ENCODE measurements at places on chromosomes 3 and 15.
A peak's percentile ranks its signal among the peaks of the same experiment; 100 is the strongest.

- DNase-seq = no peak
These were observed 659.0 kb downstream of the NTRK3 start for GRCh38 chr15:87597346-87598052.

- no peak for DNase-seq
These were observed 136.1 kb downstream of the ADAMTS17 start for GRCh38 chr15:100205549-100206295.

DNA sequence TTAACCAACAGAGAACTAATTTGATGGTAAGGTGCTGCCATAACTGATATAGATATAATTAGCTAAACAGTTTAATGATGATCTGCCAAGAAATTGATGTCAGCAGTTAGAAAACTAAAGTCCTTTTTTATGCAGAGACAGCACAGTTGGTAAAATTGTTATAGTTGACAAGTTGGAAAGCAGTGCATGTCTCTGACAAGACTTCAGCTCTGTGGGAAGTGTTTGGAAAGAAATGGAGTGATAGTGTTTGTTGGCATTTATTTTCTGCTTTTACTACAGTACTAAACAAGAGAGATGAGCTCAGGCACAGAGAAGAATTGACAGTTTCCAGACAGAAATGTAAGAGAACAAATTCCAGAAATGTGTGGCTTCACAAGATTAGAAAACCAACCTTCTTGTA is 523.5 kb upstream of the BCHE start:
- no peak for DNase-seq

GRCh38 chr3:166282931-166283330 is 445.7 kb upstream of the BCHE start:
- no peak for DNase-seq

GRCh38 chr3:51336261-51336660 is 48.8 kb upstream of the MANF start:
- DNase-seq = no peak

DNA sequence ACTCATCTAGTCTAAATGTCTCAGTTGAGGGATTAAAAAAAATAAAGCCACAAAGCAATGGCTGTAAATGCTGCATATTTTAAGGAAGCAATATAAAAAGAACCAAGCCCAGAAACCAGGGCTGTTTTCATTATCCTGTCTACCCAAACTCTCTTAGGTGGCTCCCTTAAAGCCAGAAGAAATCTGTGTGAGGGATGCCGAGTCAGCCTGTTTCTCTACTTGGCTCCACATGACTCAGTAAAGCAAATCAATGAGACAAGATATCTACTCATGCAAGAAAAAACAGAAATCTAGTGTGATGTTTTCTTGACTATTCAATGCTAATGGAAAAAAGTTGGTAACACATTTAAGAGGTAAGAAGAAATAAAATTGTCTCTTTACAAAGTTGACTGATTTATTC is 296.2 kb downstream of the ZBTB20 start:
- DNase-seq = no peak

DNA sequence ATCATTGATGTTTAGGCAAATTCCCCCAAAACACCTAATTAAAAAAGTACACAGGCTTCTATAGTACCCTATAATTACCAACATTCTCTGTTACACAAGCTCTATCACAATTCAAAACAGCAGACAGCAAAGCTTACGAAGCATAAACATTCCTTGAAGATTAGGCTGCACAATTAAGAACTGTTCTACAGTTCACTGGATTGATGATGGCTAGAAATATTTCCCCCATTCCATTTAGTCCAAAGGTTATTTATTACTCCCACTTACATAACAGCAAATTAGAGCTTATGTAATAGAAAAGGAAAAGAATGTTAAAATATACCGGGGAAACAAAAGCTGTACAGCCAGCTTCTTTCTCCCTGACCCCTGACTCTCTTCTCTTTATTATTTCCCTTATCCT is 49.3 kb downstream of the UACA start:
- DNase-seq = peak; percentile 45

- DNase-seq = no peak
These were observed 457.0 kb upstream of the ALCAM start for GRCh38 chr3:104909721-104910120.

DNA sequence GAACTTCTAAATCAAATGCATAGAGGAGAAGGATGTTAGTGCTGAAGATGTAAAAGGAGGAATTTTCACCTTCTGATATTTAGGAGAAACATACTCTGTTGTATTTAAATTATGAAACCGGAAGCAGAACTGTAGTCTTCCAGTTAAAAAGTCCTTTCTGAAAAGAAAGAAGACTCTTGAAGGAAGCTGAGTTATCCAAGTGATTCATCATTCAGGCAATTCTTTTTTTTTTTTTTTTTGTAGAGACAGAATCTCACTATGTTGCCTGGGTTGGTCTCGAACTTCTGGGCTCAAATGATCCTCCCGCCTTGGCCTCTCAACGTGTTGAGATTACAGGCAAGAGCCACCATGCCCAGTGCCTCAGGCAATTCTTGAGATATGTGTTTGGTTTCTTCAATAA is 424.8 kb upstream of the TPM1 start:
- DNase-seq = no peak

DNA sequence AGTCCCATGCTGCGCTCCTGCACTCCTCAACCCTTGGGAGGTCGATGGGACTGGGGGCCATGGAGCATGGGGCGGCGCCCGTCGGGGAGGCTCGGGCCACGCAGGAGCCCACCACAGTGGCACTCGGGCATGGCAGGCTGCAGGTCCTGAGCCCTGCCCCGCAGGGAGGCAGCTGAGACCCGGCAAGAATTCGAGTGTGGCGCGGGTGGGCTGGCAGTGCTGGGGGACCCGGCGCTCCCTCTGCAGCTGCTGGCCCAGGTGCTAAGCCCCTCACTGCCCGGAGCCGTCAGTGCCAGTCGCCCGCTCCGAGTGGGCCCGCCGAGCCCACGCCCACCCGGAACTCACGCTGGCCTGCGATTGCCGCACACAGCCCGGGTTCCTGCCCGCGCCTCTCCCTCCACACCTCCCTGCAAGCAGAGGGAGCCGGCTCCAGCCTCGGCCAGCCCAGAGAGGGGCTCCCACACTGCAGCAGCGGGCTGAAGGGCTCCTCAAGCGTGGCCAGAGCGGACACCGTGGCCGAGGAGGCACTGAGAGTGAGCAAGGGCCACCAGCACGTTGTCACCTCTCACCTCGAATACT is 200.3 kb downstream of the ROBO2 start:
- no peak for DNase-seq
